ENCODE measurements at places on chromosomes 5 and 9.

DNA sequence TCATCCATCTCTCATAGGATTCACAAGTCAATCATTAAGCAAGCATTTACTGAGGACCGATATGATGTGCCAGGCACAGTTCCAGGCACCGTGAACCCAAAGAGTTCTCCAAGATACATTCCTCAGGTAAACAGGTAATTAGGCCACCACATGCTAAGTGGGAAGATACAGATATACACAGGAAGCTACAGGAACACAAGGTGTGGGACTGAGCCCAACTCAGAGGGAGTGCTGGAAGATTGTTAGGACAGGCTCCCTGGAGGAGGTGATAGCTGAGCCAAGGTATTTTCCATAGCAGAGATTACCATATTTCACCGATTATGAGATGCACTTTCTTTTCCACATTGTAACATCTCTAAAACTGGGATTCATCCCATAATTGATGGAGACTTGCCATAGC lies 31.4 kb upstream of the RAI14 start:
- DNase-seq: no peak

GRCh38 chr9:111832449-111832848 lies 37.7 kb upstream of the SHOC1 start:
- no peak for DNase-seq

DNA sequence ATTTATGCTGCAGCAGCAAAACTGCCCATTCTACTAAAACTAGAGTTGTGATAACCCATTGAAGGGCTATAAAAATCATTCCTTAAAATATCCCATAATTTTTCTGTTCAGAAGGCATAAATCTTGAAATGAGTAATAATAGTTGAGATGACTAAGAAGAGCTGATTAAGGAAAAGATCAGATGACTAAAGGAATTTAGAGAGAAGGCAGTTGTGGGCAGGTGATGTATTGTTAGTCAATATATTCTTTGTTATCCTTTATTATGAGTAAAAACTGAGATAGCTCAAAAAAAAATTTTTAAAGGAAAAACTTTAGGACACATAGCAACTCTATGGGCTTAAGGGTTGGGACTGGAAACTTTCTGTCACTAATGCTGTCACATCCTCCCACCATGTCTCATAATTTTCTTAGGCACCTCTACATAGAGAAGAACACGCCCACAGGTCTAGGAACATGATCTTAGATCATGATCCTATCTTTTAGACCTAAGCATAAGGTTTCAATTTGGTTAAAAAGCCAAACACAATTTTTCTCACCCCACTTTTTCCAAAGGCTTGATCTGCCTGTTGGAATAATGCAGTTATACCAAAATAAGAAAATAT lies 597.5 kb upstream of the MEF2C start:
- DNase-seq: no peak

DNA sequence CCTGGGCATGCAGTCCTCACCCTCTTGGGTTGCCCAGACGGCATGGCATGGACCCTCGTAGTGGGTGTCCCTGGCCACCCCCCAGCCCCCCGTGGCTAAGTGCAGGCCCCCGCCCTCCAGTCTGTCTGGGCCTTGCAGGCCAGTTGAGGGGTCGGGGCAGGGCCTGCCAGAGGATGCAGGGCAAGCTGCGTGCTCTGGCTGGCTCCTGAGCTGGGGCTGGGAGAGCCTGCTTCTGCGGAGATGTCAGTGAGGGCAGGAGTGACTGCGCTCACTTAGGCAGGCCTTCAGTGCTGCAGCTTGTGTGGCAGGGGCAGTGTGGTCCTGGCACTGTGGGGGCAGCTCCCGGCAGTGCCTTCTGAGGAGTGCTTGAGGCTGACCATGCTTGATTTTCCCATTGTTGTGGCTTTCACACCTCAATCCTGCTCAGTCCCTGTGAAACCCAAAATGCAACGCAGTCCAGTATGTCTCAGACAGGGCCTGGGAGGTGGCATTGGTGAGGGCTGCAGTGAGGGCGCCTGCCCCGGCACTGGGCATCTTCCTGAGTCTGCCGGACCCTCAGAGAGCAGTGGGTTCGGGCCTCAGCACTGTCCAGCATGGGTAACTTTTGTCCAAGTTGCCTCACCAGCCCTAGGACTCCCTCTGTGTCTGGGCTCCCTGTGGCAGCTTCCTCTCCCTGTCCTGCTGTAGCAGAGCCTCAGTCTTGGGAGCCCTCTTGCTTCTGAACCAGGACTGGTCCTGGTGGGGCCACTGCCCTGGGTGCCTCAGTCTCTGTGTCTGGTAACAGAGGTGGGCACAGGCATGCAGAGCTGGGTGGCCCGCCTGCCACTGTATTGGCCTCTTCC lies 93.0 kb downstream of the PHF2 start:
- DNase-seq: peak; percentile 63

DNA sequence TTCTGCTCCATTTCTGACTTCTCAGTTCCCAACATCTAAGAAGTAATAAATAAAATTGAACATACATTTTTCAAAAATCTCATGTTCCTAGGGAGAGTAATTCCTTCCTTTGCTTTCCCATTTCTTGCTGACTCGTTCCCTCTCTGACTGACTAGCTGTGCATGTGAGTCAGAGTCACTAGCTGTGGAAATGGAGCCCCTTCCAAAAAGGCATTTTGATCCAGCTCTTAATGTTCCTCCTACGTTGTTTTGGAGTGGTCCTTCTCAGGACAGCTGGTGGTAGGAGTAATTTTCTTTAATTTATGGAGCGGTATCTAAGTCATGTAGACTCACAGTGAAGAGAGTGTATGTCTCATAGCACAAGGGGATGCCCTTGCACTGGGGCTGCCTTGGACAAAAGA lies 460.2 kb downstream of the GADD45G start:
- no peak for DNase-seq

DNA sequence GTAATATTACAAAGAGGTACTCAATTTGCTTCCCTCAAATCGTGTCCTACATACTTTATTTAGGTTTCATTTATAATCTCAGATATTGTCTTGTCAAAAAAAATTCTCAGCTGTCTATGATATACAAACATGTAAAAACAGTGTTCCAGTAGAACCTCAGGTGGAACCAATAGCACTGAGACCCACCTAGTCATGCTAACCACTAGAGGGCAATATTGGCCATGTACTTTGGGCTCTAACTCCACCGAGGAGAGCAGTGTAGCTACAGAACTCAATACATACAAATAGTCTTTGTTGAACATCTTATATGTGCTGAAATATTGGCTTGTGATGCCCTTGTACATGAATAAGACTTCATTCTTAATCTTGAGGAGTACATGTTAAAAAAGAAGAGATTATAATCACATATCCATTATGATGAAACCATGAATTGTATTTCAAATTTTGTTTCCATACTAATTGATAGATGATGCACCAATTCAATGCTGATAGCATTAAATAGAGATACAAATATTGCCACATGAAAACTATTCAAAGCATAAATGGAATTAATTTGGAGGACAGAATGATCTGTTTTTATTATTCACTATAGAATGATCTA lies 71.2 kb upstream of the CNTLN start:
- DNase-seq: no peak

GRCh38 chr9:38682713-38683112 lies 37.2 kb downstream of the FAM240B start:
- DNase-seq: no peak

GRCh38 chr5:42645138-42645537 lies 111.5 kb upstream of the CCDC152 start:
- DNase-seq: no peak

- DNase-seq: no peak
Measured at GRCh38 chr5:146091881-146092280, 13.5 kb downstream of the PLAC8L1 start.

DNA sequence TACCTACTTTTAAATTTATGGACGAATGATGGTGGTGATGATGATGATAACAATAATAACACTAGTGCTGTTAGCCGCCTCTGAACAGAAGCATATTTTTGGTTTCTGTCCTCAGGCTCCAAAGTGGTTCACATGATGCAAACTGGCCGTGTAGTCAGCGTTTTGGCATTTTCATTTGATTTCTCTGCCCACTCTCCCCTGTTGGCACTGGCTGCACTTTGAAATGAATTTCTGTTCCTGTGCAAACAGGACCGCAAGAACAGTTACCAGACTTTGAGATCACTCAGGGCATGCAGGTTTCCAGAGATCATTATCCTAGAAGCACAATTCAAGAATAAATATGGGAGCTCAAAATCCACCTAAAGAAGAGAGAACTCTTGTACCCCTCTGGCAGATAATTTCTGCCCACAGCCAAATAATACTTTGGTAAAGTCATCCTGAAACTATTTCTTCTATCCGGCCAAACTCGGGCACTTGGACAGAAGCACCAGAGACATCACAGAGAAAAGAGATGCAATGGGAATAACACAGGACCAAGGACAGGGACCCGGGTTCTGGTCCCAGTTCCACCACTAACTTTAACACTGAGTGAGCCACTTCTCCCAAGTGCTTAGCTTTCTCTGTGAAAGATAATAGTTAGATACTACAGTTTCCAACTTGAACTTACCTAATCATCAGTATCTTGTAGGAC lies 201.7 kb upstream of the PTGER4 start:
- DNase-seq: no peak

DNA sequence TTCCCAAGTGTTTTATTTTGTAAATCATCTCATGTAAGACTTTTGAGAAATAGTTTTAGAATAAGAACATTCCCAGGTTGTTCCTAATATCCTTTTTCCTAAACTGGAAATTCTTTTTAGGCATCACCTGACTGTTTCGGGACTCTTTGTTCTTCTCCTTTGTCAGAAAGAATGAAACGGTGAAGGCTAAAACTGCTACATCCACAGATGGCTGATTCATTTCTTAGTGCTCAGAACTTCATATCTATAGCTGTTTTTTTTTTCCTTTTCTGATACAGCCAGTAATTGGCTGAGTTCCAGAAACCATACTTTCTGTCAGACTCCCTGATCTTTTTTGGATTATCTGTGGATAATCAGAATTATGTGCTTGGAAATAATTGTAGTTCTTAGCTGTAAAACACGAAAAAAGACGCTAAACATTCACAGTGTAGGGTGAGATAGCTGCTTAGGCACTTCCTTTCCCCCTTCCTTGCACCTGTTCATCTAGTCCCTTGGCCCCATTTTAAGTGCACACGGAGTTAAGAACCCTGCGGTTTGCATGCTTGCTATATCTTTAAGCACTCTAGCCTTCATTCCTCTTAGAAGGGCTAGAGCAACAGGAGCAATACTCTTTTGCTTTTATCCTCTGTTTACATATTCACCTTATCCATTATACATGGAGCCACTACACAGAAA lies 283.9 kb downstream of the PJA2 start:
- no peak for DNase-seq

DNA sequence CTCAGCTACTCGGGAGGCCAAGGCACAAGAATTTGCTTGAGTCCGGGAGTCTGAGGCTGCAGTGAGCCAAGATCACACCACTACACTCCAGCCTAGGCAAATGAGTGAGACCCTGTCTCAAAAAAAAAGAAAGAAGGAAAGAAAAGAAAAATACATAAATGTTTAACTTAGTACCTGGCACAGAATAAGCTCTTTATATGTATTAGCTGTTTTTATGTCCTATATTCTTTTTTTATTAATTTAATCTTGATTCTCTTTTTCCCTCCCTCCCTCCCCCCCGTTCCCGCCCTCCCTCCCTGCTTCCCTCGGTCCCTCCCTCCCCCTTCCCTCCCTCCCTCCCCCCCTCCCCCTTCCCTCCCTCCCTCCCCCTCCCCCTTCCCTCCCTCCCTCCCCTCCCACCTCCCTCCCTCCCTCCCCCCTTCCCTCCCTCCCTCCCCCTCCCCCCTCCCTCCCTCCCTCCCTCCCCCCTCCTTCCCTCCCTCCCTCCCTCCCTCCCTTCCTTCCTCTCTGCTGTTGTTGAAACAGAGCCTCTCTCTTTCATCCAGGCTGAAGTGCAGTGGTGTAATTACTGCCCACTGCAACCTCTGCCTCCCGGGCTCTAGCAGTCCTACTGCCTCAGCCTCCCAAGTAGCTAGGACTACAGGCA lies 135.8 kb upstream of the GRHPR start:
- DNase-seq: no peak

DNA sequence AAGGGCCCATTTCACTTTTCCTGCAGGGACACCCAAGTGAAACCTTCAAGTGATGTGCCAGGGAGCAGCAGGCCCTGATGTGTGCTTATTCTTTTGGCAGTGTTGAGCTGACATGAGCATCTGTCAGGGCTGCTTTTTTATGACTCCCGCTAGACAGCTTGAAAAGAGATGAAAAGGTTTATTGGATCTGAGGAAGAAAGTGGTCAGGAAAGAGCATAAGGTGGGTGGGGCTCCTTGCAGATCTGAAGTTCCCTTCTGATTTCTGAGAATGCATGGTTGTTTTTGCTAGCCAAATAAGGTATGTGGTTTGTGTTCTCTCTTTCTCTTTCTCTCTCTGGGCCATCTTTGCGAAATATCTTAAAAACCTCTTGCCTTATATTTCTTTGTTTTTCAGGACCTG lies 316.1 kb downstream of the DMRT2 start:
- DNase-seq: no peak

DNA sequence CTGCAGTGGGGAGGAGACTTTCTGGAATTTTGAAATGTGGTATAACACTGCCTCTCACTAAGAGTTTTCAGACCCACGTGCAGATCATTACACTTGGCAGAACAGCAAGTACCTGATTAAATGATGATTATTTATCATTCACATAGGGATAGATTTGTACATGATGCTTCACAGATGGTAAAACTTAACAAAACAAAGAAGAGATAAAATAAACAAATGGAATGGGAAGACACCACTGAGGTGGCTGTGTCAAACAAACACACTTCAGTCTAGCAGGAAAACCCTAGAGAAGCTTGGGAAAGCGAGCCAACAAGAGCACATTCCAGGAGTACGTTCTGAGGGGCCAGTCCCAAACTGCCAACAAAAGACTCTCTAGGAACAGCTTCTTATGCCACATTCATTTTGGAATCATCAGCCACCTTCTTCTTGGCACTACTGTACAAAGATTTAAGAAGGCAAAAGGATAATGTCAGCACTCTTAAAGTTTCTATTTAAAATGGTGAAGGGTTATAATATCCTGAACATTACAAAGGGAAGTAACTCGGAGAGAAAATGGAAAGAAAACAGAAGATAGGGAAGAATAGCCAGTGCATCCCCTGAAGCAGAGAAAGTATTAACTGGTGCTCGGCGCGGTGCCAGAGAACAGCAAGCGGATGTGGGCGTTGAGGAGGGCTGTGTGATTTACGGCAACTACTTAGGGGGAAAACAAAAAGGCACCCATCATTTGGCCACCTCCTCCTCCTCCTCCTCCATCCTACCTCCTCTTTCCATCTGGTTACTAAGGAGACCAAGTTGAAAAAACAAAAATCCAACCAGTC lies 1.6 kb downstream of the MED27 start:
- no peak for DNase-seq

GRCh38 chr5:96885518-96886338 lies 9.4 kb downstream of the ERAP2 start:
- DNase-seq: no peak

DNA sequence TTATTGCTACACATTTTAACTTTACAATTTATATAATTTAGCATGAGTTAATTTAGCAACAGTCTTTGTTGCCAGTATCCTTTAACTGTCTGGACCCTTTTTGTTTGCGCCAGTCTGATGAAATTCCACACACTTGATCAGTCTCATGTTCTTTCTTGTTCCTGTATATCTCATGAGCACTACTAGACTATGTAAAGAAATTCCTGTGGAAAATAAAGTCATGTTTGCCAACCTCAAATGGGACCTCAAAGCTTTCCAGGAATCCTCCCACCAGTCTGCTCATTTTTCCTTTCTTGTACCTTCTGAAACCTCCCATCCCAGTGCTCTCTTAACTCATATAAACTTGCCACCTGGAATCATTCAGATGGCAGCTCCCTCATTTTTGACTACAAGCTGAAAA lies 8.0 kb downstream of the DMXL1 start:
- no peak for DNase-seq

All from spleen (tissue), 13 donors.